GM04503 (cell line): ENCODE measurements at places on chromosomes 6 and 20.

DNA sequence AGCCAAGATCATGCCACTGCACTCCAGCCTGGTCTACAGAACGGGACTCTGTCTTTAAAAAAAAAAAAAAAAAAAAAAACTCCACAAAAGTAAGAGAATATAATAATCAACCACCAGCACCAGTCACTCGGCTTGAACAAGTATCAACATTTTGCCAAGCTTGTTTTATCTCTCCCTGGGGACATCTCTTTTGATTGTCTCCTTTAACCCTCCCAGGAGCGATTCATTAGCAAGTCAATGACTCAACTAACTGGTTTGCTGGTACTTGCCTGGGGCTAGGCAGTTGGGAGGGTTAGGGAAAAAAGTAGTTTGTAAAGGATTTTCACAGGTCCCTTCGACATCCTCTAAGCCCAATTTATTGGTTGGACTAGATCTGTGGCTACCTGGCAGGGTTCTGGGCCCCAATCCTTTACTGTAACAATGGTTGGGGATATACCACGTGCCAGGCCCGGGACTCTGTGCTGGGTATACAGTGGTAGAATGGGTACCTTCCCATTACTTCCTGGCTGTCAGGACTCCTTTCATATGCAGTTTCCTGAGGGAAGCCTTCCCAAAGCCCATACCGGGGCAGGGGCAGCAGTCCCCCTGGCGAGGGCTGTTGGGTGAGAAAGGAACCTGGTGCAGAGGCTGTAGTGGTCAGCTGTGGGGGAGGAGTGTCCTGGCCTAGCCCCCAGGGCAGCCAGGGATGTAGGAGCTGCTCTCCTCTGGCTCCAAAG lies 12.2 kb downstream of the TGIF2 start:
- peak; percentile 58 for DNase-seq

DNA sequence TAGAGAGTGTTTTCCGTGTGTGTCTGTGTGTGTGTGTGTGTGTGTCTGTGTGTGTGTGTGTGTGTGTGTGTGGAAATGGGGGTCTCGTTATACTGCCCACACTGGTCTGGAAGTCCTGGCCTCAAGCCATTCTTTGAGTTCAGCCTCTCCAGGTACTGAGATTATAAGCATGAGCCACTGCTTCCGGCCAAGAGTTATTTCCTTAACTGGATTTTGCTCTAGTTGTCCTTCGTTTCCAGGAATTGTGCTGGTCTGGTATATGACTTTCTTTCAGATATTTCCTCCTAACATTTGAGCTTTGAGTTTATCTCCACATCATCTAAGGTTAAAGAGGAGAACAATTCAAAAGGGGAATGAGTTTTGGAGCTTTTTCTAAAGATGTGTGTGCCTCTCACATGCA lies 124.8 kb downstream of the SH3BGRL2 start:
- DNase-seq: no peak

DNA sequence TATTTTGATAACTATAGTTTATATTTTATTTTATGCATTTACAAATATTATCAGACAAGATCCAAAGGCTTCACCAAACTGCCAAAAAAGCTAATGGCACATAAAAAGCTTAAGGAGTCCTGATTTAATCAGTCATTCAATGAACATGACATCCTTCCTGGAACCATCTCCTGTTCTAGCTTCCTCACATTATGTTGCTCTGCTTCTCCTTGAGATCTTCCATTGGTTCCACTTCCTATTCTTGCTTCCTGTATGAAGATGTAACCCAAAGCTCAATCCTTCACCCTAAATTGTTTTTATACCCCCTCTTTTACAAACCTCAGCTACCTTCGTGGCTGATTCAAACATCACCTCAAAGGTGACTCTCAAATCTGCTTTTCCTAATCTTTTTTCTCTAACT lies 4.5 kb upstream of the BRD2 start:
- DNase-seq: no peak

GRCh38 chr6:143578054-143578453 lies 66.5 kb upstream of the FUCA2 start:
- no peak for DNase-seq

DNA sequence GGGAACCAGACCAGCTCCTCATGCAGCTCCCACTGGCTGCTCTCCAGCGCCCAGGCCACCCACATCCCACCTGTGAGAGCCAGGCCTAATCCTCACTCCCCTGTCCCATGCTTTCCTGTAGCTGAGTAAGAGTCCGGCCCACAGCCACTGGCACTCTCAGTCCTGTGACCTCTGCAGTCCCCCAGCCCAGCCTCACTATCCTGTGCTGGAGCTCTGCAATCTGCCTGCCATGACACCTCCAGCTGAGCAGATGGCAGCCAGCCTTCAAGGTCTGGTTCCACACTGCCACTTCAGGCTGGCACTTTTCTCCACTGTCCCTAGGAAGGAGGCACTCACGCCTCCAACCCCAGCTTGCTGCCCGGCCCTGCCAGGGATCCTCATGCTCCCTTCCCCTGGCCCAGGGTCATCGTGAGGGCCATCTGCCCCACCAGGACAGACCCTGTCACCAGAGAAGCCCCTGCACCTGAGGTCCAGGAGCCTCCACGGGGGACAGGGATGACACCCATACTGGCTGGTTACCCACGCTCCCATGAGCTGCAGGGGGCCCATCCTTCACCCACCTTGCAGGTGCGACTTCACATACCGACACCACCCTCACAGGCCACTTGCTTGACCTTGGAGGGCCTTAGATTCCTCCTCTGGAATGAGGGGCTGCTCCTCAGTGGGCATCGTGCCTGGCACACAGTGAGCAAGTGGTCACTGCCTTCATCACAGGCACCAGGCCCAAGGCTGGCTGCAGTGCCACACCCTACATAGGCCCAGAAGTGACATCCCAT lies 100.1 kb downstream of the ASXL1 start:
- DNase-seq: no peak

- DNase-seq: no peak
These were observed 245.1 kb downstream of the ERMARD start for GRCh38 chr6:169996378-169997051.

DNA sequence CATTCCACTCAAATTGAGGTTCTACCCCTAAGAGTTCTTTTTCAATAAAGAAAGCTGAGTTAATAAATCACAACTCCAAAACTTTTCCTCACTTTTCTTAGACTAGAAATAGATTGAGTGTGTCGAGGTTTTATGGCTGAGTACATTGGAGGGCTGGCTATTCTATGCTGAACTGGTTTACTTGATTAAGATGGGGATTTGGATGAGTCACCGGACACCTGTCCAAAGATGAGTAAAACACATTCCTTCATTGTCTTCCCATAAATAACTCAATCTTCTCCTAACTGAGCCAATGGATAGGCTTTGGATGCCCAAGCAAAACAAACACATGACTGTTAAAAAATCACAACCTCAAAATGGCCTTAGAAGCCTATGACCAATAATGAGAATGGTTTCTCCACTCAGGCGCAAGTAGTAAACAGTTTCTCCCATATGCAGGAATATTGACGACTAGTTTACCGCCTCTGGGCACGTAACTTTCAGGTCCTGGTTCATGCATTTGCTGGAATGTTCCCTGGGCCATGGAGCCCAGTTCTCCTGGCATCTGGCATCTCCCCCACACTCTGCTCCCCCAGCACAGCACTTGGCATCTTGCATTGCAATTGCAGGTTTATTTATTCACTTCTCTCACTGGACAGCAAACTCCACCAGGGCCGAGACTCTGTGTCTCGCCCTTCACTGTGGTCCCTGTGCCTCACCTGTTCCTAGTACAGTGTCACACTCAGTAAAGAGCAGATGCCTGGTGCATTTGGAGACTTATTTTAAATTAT lies 43.9 kb downstream of the BCAS1 start:
- DNase-seq: no peak

DNA sequence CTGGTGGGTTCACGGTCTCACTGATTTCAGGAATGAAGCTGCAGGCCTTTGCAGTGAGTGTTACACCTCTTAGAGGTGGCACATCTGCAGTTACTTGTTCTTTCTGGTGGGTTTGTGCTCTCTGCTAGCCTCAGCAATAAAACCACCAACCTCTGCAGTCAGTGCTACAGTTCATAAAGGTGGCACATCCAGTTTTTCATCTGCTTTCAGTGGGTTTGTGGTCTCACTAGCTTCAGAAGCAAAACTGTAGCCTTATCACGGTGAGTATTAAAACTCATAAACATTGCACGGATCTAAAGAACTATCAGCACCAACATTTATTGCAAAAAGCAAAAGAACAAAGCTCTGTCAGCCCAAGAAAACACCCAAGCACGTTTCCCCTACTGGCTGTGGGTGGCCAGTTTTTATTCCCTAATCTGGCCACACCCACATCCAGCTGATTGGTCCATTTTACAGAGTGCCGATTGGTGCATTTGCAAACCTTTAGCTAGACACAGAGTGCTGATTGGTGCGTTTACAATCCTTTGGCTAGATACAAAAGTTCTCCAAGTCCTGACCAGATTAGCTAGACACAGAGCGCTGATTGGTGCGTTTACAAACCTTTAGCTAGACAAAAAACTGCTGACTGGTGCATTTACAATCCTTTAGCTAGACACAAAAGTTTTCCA lies 3.4 kb upstream of the TMEM14C start:
- no peak for DNase-seq

- no peak for DNase-seq
These were observed 225.1 kb downstream of the BCKDHB start for GRCh38 chr6:80331522-80331921.

- no peak for DNase-seq
These were observed 2.7 kb upstream of the ABHD16B start for GRCh38 chr20:63858393-63859165.

DNA sequence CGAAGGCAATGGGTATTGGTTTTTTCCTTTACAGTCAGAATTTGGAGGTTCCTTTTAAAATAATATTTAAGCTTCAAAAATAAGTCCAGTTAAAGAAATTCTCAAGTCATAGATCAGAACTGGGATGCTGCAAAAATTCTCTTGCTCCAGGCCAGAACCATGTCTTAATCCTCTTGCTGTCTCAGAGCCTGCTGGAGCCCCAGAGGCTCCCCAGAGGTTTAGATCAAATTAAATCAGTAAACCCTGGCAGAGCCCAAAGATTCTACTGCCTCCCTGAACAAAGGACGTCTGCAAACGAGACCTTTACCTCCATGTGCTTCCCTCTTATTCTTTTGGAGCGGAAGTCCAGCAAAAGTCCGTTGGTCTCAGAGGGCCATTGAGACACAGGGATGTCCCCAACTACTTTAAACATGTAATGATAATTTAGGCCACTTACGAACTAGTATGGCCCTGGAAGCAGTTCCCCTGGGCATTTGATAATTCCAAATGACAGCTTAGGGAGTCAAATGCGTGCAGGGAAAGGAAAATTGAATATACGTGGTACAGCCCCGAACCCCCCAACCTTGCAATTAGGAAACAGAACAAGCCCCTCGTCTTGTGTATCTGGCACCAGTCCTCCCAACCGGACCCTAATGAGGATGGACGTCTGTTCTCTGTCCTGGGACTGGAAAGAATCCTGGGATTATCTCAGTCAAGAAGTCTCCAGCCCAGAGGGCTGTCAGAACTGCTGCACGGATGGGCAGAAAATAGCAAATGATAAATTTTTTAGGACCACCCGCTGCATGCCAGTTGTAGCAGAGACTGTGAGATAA lies 31.5 kb downstream of the SULF2 start:
- DNase-seq: no peak

- DNase-seq: no peak
These were observed 193.4 kb downstream of the CD83 start for GRCh38 chr6:14310960-14311359.

DNA sequence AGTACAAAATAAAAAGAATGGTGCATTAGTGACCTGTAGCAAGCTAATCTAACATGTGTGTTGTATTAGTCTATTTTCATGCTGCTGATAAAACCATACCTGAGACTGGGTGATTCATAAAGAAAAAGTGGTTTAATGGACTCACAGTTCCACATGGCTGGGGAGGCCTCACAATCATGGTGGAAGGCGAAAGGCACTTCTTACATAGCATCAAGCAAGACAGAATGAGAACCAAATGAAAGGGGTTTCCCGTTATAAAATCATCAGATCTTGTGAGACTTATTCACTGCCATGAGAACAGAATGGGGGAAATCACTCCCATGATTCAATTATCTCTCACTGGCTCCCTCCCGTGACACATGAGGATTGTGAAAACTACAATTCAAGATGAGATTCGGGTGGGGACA lies 45.4 kb upstream of the AIG1 start:
- DNase-seq: no peak

DNA sequence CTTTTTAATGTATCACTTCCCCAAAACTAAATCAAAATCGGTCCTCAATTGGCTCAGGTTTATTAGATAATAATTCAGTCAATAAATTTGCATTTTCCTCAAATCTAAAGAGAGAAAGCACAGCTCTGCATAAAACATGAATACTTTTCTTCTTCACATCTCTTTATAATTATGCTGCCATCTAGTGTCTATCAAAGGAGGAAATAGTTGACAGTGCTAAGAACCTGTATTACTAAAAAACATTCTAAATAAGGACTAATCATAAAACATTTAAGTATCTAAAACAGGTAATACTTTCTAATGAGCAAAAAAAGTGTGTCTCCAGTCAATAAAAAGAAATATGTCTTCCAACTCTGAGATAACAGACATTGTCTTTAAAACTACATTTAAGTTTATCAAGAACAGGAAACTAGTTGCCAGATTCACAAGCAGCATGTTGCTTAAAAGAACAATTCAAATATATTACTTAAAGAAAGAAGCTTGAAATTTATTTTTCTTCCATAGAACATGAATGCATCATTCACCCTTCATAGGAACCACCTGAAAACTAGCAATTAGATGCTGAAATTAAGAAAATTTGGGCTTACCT lies 56.5 kb upstream of the DST start:
- no peak for DNase-seq

- no peak for DNase-seq
These were observed 171.4 kb downstream of the DTNBP1 start for GRCh38 chr6:15491255-15491985.

DNA sequence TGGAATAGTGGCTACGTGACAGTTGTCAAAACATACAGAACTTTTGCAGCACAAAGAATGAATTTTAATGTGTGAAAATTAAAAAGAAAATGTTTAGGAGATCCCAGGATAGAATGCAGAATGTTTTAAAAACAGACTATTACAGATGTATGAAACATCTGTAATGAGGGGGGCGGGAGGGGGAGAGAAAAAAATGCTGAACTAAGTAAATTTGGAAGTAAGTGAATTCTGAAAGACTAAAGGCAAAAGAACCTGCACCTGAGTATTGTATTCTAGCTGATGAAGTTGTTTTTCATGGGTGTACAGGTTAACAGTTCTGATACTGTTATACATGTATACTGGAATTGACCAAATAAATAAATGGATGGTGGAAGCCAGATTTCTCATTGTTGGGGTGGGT lies 178.8 kb downstream of the ZFAND3 start:
- no peak for DNase-seq

GRCh38 chr6:3259491-3259958 lies 778 bp downstream of the PSMG4 start:
- no peak for DNase-seq

- DNase-seq: no peak
These were observed 3.2 kb downstream of the FOXC1 start for GRCh38 chr6:1612974-1613306.

DNA sequence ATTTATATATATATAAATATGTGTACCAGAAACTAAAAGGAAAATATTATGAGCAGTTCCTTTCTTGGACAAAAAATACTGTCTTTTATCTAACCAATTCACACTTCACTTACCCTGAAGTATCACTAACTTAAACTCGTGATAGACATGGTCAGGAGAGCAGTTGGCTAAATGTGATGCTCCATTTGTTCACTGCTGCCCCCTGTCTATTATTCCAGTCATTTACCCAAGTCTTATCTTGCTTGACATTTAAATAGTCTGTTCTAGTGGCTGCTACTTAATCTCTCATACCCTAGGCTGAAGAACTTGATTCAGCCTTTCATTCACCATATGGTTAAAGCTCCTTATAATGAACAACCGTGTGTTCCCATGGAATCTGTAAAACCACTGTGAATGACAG lies 789.6 kb upstream of the EYS start:
- DNase-seq: no peak

GRCh38 chr6:75748003-75748742 lies 866 bp upstream of the MYO6 start:
- DNase-seq: no peak
